ENCODE measurements at places on chromosomes 1 and 21. TPM values are rescaled to one million over a fixed set of nuclear protein-coding genes. Genes with fewer than 3 reads are reported as not detected.

Gene OVAAL
- not detected for total RNA-seq

Gene OR2T6
- total RNA-seq = not detected

Gene SLAMF9
- not detected for total RNA-seq

Gene FMN2
- total RNA-seq = not detected

Gene MX2
- total RNA-seq = 10.5 TPM

Gene BRINP3
- total RNA-seq = not detected

Gene ATG4C
- total RNA-seq = 18.7 TPM

Gene OR2M3
- total RNA-seq = not detected

Gene RIMKLA
- 6.1 TPM for total RNA-seq

Gene TARBP1
- 38.4 TPM for total RNA-seq

Gene SRGAP2B
- total RNA-seq = 19.9 TPM

Gene BNIPL
- 0.90 TPM for total RNA-seq

Gene SMIM1
- total RNA-seq = 0.99 TPM

Gene RIIAD1
- not detected for total RNA-seq

Gene GJA9
- total RNA-seq = not detected

Gene RSPO1
- not detected for total RNA-seq

Gene CELA2A
- total RNA-seq = not detected

Gene NR1I3
- total RNA-seq = not detected

Data from activated CD8-positive, alpha-beta memory T cell treated with anti-CD3 and anti-CD28 coated beads for 36 hours (primary cell).